CD4-positive, alpha-beta T cell treated with Interleukin-2 at 100 ng/mL for 4 hours (primary cell): ENCODE measurements at places on chromosomes 5 and 9.

DNA sequence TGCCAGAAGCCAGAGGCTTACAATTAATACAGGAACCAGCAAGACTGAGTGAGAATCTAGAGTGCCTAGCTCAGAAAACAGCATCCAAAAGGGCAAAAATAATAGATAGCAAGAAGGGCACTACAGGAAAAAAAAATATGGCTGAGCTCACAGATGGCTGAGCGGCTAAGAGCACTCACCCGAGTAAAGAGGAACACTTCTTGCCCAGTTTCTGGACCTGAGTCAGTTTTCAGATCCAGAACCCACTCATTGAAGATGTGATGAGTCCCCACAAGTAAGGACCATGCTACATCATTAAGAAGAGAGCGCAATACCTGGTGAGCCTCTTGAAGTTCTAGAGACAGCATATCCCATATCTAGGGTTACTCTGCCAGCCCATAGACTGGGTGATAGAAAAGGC, 65.5 kb upstream of the MAP3K1 start:
- DNase-seq, result no peak

DNA sequence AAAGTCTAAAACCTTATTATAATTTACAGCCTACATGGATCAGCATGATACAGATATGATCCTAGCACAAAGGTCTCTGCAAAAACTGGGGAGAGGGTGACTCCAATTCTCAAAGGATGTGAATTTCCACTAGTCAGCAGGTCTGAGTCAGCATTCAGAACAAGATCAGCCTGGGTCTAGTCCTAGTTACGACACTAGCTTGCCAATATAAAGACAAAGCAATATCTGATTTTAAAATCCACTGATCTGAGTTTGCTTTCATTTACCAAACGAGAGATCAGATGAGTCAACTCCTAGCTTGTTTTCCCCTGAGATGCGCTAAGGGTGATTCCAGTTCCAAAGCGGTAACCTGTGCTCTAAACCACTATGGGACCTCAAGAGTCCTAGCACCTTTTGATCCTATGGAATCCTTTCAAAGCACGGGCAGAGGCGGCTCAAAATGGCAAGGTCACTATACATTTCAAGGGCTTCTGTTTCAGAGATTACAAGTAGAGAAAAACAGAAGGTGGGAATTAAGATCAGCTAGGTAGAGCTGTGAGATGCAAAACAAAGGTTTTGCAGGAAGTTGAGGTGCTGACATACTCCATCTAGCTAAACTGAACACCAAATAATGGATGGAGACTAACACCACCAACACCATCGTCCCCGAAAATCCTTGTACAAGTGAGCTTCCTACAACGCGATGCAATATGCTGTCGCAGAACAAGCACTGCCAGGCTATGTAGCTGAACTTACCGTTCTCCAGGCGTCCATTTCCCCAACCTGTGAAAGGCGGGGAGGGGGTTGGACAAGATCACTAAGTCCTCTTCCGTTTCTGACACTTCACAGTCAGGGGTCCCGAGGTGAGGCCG, 906 bp downstream of the SLC25A51 start:
- DNase-seq, result peak; percentile 31

- DNase-seq, result no peak
Measured at GRCh38 chr9:117462861-117463260, 48.0 kb upstream of the ASTN2 start.

GRCh38 chr5:178216088-178216534, 11.8 kb downstream of the HNRNPAB start:
- no peak for DNase-seq

- no peak for DNase-seq
Measured at GRCh38 chr5:127311349-127311748, 20.8 kb downstream of the MEGF10 start.

DNA sequence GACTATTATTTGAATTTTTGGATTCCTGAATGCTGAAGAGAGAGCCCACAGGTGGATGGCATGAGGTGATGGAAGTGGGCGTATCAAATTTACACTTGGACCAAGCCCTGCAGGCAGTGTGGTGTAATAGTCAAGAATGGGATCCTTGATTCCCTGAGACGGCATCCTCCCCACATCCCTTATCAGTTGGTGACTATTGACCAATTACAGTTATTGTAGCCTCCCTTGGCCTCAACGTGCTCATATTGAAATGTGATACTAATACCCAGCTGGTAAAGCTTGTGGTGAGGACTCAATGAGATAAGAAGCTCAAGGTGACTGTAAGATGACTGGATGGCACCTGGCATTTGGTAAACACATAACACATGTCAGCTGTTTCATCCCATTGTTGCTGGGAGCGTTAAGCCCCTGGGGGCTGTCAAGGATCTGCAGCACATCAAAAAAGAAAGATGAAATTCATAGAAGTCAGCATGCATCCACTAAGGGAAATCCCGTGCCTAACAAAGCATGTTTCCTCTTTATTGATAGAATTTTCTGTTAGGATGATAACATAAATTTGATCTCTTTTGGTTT, 65.6 kb upstream of the IRX2 start:
- no peak for DNase-seq

DNA sequence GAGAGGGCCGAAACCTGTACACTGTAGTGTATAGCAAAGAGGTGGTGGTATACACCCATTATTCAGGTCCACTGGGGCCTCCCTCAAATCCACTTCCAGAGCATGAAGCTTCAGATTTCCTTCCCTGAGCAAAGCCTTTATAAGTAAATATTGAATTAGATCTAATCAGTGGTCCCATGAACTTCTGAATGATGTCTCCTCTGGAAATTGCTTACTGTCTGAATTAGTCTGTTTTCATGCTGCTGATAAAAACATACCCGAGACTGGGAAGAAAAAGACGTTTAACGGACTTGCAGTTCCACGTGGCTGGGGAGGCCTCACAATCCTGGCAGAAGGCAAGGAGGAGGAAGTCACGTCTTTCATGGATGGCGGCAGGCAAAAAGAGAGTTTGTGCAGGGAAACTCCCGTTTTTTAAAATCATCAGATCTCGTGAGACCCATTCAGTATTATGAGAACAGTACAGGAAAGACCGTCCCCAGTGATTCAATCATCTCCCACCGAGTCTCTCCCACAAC, 193.5 kb downstream of the NR3C1 start:
- DNase-seq, result no peak

DNA sequence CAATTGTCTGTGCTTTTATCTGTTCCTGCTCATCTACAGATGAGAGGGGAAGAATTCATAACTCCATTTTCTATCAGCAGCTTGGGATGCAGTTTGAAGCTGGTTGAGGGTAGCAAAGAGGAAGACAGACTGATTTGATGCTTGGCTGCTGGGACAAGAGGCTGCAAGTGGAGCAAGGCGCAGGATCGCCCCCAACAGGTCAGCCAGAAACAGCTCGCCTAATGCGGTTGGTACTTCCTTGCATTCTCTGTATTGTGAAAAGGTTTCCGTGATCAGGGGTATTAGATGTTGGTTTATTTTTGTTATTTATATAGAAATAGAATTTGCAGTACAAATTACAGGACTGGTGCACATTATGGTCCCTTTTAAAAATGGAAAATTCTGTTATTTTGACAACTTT, 40.6 kb downstream of the ZNF883 start:
- DNase-seq, result no peak

DNA sequence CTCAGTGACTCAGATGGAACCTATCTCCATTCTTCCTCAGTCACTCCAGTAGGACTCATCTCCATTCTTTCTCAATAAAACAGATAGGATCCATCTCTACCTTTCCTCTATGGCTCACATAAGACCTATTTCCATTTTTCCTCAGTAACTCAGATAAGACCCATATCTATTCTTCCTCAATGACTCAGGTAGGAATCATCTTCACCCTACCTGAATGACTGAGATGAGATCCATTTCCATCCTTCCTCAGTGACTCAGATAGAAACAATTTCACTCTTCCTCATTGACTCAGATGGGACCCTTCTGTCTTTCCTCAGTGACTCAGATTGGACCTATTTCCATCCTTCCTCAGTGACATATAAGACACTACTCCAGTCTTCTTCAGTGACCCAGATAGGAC, 165.1 kb downstream of the FBXO4 start:
- no peak for DNase-seq

GRCh38 chr5:168528521-168529373, at the start of gene FBLL1:
Gene FBLL1 (plus strand): TSS chr5:168529305. CDS start chr5:168529505, 200 bp downstream.
- no peak for DNase-seq

- DNase-seq, result no peak
Measured at GRCh38 chr9:127613583-127613954, 1.5 kb downstream of the STXBP1 start.

GRCh38 chr9:125141251-125141650, 2.1 kb downstream of the SCAI start:
- DNase-seq, result no peak

- DNase-seq, result no peak
Measured at GRCh38 chr9:103444176-103444575, 449.0 kb downstream of the CYLC2 start.

DNA sequence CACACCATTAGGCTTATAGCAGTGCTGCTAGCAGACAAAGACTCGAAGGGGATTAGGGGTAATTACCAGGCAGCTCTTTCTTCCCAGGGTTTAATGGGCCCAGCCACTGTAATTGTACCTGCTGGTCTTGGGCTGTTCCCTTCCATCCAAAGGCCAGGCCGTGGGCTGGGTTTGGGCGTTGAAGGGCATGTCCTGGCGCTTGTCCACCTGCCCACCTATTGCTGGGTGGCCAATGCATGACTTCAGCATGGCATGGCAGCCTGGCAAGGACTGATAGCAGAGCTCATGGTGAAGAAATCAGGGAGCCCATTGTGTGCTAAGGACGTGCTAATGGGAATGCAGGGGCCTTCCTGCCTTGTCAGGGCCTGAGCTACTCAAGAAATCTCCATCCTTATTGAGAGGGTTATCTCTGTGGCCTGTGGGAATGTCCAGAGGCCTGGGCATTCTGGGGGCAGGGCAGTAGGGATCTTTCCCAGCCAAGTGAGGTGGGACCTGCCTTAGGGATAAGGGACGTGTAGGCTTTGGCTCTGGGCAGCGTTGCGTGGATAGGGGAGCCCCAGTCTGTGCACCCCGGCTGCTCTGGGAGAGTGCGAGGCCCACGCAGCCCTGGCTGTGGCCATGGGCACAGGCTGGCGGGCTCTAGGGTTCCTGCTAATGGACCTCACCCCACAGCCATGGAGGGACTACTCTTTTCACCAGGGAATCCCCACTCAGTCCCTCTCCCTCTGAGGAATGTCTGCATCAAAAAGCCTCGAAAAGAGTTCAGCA, 116.1 kb upstream of the PITX1 start:
- no peak for DNase-seq

- no peak for DNase-seq
Measured at GRCh38 chr9:126532951-126533925, 80.5 kb upstream of the LMX1B start.

- DNase-seq, result no peak
Measured at GRCh38 chr5:36985387-36985786, 108.8 kb downstream of the NIPBL start.

DNA sequence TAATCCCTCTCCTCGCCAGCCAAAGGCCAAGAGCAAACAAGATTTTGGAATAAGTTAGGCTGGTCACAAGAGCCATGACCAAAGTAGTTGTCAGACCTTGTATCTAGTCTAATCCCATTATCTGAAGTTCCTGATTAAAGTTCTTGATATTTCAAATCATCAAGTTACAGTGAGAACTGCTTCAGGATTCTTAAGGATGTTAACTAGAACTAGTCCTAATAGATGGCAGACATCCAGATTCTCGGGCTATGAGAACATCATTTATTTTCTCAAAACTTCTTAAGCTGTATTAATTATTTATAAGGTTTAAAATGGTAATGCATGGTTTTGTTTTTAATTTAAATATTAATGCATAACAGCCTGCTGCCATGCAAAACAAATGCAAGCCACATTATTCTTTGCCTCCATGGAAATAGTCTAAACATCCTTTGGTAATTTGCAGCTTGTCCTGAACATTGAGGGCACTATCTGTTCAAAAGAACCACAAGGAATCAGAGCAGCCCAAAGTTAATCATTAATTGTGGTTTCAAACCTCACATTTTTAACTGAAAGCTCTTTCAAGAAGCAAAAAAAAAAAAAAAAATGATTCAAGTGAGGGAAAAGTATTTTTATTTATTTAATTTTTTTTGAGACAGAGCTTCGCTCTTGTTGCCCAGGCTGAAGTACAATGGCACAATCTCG, 95.1 kb downstream of the TTC39B start:
- no peak for DNase-seq

- no peak for DNase-seq
Measured at GRCh38 chr5:76114179-76114851, 31.1 kb downstream of the SV2C start.

- DNase-seq, result no peak
Measured at GRCh38 chr5:5480481-5481111, 58.1 kb downstream of the ICE1 start.

DNA sequence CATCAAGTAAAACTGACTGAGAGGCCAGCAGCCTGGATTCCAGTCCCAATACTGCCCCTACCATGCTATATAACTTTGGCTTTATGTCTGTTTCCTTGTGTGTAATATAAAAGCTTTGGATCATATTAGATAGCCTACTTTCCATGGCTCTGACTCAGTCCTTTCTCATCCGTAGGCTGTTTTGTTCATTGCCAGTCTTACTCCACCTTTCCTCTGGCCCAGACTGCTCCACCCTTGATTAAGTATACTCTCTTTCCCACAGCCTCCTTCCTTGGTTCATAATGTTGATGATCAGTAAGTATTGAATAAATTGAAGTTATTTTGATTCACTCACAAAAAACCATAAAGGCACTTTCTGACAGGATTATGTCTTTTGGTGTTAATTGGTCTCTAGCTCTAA, 1.5 kb upstream of the MRPS30 start:
- DNase-seq, result no peak

- DNase-seq, result no peak
Measured at GRCh38 chr5:86542532-86542931, 75.2 kb upstream of the COX7C start.

GRCh38 chr9:133461975-133462374, 2.2 kb downstream of the CACFD1 start:
- no peak for DNase-seq

DNA sequence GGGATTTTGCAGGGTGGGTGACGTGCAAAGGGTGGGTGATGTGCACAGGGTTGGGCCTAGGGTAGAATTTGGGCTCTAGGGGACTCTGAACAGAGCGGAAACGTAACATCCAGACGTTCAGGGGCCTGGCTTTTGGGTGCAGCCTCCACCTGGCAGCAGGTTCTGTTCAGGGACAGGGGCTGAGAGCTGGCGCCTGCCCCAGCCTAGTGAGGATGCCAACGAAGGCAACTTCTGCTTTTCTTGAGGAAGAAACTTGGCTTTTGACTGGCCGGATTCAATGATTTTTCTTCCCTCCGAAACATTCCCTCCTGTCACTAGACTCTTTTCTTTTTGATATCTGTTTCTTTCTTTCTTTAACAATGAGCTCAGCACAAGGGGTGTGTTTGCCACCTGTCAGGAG, 38.6 kb upstream of the SLC6A19 start:
- DNase-seq, result no peak

DNA sequence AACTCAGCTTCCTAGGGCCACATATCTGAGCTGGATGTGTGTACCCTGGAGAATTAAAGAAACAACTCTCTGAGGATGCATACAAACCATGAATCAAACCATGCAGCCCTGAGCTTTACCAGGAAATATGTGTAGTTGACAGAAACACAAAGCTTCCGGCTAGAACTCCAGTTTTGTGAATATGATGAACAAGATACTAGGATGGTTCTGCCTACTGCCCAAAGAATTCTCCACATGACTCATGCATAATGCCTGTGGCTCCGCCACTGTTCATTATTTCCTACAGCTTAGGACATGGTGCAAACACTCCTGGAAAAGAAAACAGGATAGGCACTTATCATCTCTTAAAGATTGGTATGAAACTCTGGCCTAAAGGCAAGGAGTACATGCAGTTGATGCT, 343.4 kb downstream of the DNAH5 start:
- DNase-seq, result no peak

- peak; percentile 64 for DNase-seq
Measured at GRCh38 chr9:98790842-98791607, 5.3 kb downstream of the ANKS6 start.

GRCh38 chr9:112795921-112796320, 45.4 kb downstream of the SNX30 start:
- no peak for DNase-seq
